ENCODE measurements at places on chromosomes 4 and X.

- DNase-seq: no peak
Observed at GRCh38 chrX:9609499-9609898, 144.6 kb downstream of the TBL1X start.

- no peak for DNase-seq
Observed at GRCh38 chr4:141348125-141348524, 127.4 kb downstream of the ZNF330 start.

- DNase-seq: no peak
Observed at GRCh38 chrX:106450405-106450804, 161.4 kb upstream of the RADX start.

- no peak for DNase-seq
Observed at GRCh38 chrX:111071542-111072277, 24.3 kb upstream of the PAK3 start.

DNA sequence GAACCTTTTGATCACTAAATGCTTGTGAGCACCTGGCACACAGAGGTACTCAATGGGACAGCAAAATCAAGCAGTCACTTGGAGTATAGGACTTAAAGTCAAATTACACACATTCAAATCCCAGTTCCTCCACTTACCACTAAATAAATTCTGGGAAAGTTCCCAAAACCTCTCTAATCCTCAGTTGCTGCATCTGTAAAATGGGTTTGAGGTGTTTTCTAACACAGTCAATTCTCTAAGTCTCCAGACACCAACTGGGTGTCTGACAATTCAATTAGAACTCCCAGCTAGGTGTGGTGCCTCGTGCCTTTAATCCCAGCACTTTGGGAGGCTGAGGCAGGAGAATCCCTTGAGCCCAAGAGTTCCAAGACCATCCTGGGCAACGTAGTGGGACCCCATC is 19.0 kb downstream of the QDPR start:
- no peak for DNase-seq

- DNase-seq: no peak
Observed at GRCh38 chrX:70445951-70446350, 1.3 kb downstream of the DLG3 start.

- DNase-seq: no peak
Observed at GRCh38 chr4:74100531-74100930, 1.5 kb upstream of the CXCL2 start.

GRCh38 chrX:43467608-43468234 is 188.4 kb upstream of the MAOA start:
- no peak for DNase-seq

Measured in stimulated activated CD8-positive, alpha-beta memory T cell treated with anti-CD3 and anti-CD28 coated beads, Interleukin-4, amount 100 ng/mL, for 24 hours (primary cell).